ENCODE measurements at places on chromosomes 4 and X.

- DNase-seq = no peak
These were observed 333.1 kb downstream of the IL1RAPL1 start for GRCh38 chrX:28920153-28920943.

- no peak for DNase-seq
These were observed 172.3 kb upstream of the TRPC5 start for GRCh38 chrX:112254896-112255295.

DNA sequence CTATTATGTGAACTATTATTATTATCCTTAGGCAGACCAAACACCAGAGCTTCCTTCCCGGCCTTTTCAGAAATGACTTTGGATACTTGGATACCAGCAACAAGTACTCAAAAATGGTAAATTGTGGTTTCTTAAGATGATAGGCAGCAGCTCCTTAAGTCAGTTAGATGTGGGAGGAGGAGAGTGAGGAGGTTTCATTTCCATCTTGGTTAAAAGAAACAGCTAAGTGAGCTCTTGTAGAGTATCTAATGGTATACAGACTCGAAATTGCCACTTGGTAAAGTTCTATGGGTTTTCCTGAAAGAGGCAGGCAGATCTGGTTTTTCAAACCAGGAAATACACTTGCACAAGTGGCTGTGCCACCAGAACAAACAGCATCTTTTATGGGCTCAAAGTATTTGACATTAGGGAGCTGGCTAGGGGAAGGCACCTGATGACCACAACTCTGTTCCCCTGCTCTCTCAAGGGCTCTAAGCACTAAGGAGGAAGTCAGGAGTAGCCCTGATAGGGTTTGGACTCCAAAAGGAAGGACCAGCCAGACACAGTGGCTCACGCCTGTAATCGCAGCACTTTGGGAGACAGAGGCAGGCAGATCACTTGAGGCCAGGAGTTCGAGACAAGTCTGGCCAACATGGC lies 130.9 kb downstream of the TMEM164 start:
- DNase-seq = no peak

DNA sequence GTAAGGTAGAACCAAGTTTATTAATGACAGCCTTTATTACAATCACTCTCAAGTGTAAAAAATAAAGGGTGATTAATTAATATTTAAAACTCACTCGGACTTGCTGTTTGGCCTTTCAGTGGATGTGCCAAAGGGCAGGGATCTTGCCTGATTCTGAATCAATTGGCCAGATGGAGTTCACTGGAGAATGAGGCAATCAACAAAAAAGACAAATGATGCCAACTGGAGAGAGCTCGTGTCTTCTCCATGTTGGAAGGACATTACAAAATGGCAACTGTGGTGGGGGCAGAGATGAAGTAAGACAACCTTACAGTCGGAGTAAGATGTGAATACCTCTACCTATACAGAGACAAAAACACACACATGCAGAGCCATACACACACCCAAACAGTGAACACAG lies 188.0 kb downstream of the TSPAN5 start:
- DNase-seq = no peak

DNA sequence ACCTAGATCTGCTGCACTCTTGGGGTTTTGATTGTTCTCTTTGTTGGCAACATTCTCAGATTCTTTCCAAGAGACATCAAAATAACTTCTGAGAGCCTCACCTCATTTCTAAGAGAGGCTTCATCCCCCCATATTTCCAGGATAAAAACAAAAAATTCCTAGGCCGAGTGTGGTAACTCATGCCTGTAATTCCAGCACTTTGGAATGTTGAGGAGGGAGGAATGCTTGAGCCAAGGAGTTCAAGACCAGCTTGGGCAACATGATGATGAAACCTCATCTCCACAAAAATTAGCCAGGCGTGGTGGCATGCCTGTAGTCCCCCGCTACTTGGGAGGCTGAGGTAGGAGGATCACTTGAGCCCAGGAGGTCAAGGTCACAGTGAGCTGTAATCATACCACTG lies 477.0 kb downstream of the INPP4B start:
- DNase-seq = no peak

DNA sequence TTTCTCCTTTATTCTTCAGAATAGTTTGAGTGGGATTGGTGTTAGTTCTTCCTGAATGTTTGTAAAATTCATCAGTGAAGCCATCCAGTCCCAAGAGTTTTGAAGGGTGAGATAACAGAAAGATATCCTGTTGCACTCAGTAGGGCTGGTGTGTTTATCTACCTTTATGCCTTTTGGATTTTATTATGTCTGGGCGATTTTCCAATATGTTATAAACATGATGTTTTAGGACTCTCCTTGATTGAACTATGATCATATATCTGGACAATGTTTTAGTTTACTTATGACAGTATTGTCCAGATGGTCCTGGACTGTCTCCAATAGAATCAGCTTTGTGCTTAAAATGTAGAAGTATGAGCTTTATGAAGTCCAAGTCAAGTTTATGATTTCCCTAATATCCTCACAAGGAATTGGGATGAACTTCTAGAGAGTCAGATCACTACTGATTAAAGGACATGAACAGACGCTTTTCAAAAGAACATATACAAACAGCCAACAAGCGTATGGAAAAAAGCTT lies 77.6 kb upstream of the ITM2A start:
- DNase-seq = no peak

GRCh38 chr4:150501983-150502382 lies 80.0 kb upstream of the MAB21L2 start:
- DNase-seq = no peak

GRCh38 chr4:122576261-122577188 lies 44.3 kb downstream of the IL21 start:
- DNase-seq = peak; percentile 71

DNA sequence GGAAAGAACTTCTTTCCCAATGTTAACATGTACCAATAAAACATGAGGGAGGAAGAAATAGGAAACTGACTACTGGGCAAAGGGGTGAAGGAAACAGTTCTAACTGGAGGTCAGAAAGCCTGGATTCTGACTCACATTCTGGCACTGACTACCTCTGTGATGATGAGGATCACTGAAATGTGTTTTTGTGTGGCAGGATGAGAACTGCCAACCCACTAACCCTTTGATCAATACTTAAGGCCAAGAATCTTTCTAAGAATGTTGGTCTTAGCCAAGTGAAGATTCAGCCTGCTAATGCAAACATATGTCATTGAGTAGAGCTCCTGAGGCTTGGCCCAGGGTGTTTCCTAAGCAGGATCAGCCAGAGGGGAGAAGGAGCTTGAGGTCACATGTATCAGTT lies 4.6 kb downstream of the ALAS2 start:
- DNase-seq = no peak

- no peak for DNase-seq
These were observed 77.0 kb downstream of the COQ2 start for GRCh38 chr4:83207497-83208101.

DNA sequence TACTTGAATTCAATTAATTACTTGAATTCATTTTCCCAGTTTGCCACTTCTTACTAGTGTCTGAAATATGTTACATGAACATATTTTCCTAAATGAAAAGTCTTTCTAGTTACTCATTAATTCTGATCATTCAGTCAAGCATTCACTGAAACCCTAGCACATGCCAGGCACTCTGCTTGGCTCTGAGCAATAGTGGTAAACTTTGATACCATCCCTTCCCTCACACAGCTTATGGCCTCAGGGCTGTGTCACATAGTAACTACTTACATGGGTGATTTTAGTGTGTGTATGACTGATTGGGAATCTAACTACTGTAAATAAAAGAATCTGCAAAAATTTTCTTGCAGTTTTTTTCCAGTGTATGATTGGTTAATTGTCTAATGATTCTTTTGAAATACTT lies 32.7 kb downstream of the METAP1 start:
- no peak for DNase-seq

DNA sequence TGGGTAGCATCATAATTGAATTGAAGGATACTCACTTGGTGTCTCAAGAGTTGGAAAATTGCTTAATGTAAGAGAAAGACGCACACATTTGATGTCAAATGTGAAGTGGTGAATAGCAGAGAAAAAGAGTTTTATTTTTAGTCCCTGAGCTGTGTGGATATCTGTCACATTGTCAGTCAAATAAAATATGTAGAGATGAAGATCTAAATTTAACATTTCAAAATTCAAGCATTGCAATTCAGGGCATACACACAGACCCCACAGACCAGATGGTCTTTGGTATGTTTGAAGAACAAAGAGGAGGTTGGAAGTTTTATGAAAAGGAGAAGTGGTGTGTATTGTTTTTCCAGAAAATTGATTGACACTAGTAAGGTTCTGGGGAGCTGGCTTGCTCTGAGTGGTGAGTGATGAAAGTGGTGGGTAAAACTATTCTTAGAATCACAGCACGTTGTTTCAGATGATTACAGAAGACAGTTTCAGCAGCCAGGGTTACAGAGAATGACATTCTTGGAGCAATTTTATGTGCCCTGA lies 44.9 kb upstream of the BBS12 start:
- DNase-seq = no peak

DNA sequence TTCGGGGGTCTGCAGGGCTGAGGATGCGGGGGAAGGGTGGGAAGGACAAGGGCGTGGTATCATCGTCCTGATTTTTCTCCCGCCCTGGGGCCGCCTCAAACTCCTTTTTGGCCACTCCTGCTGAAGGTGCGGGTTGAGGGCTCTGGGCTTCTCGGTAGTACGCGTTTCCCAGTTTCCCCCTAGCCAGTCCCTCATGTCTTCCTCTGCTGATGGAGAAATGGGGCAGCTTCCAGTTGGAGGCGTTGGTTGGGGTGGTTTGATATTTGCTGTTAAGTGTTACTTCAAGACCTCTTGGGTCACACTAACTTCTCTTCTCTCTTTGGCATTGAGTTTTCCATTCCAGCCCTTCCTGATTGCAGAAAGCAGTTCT lies 482 bp downstream of the GSTCD start:
- peak; percentile 4 for DNase-seq

DNA sequence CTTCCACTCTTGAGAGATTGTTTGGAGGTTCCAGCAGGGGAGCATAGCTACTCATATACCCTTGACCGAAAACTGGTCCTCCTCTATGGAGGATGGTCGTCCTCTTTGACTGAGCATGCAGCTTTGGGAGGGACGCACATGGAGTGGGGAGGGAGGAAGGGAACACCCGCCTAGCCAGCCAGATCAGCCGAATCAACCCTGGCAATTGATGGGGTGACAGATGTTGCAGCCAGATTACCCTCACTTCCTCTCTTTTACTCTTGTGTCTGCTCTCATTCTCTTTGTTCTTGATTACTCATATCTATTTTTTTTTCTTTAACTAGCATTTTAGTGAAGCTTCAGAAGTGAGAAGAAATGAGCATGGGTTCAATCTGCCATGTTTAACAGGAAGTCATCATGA lies 19.6 kb downstream of the MGST2 start:
- DNase-seq = no peak

DNA sequence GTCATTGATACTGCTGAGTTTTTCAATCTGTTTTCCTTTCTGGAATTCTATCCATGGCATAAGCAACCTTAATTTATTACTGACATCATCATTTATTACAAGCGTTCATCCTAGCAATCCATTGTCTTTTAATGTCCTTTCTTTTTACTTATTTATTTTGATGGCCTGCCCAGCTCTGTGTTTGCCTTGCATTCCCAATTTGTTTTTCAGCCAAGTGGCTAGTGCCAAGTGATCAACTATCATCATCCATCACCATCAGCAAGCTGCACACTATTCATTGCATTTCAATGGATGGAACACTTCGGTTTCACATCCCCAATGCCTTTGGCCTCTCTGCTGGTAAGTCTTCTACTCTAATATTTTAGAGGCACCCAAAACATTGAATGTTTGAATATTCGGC lies 831.7 kb upstream of the EPHA5 start:
- DNase-seq = no peak

DNA sequence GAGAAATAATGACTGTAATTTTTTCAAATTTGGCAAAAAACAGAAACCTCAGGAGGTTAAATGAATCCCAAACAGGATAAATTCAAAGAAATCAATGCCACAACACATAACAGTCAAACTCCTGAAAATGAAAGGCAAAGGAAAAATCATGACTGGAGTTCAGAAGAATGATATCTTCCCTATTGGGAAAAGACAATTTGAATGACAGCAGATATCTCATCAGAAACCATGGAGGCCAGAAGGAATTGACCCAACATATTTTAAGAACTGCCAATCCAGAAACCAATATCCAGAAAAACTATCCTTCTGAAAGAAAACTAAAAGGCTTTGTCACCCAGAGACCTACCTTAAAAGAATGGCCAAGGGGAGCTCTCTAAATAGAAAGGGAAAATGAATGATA lies 40.1 kb upstream of the MAMLD1 start:
- no peak for DNase-seq

DNA sequence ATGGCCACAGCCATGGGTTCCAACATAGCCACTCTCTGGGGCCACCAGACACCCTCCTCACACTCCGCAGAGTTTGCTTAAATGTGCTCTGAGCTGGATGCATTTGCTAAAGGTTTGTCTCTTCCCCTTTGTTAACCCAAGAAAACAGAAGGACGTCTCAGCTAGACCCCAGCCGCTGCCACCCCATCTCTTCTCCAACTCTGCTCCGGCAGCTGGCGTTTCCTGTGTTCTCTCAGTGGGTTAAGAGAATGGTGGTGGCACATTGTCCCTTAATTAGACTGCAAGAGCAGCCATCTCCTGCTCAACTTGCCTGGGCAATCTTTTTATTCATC lies 43.7 kb upstream of the FAM9C start:
- DNase-seq = no peak

GRCh38 chrX:3271834-3272186 lies 74.6 kb downstream of the MXRA5 start:
- no peak for DNase-seq

All from CD4-positive, alpha-beta T cell treated with Interleukin-2 at 100 ng/mL for 4 hours (primary cell).